ENCODE measurements at places on chromosomes 6 and 20. TPM values are rescaled to one million over a fixed set of nuclear protein-coding genes. Genes with fewer than 3 reads are reported as not detected.

Gene LKAAEAR1
- 0.97 TPM for total RNA-seq

DNA sequence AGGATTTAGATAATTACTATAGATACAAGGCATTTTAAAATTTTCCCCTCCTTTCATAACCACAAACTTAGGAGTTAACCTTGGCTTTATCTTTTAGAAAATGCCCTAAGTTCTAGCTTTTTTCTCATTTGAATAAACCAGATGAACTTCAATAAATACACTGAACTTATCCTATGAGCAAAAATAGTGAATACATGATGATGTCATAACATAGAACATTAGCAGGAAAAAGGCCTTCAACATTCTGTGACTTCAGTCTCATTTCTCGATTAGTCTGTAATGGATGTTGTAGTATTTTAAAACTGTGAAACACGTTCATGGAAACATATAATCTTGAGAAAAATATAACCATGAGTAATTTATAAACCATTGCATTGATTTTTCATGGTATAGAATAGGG, 550.7 kb downstream of the PKHD1 start:
- no peaks in the 10 kb centered on the region for H3K4me1 ChIP-seq
- no peaks in the 10 kb centered on the region for H3K36me3 ChIP-seq
- no peak overlapping the region for H3K27ac ChIP-seq
- no peaks in the 10 kb centered on the region for H3K27me3 ChIP-seq
- DNase-seq = no peak

DNA sequence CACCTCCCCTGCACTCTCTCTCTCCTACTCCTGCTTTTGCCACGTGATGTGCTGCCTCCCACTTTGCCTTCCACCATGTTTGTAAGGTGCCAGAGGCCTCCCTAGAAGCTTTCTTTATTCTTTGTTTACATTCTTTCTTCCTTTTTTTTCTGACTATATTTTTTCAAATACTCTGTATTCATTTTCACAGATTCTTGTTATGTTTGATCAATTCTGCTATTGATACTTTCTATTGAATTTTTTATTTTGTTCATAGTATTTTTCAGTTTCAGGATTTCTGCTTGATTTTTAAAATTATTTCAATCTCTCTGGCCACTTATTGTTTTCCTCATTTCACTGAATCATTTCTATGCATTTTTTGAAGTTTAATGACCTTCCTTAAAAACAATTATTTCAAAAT, 801.8 kb downstream of the GRIK2 start:
- H3K4me1 ChIP-seq = no peaks in the 10 kb centered on the region
- no peak overlapping the region for H3K27ac ChIP-seq
- no peak for DNase-seq
- H3K27me3 ChIP-seq = no peaks in the 10 kb centered on the region
- no peak overlapping the region for H3K4me3 ChIP-seq
- no peaks in the 10 kb centered on the region for H3K36me3 ChIP-seq

DNA sequence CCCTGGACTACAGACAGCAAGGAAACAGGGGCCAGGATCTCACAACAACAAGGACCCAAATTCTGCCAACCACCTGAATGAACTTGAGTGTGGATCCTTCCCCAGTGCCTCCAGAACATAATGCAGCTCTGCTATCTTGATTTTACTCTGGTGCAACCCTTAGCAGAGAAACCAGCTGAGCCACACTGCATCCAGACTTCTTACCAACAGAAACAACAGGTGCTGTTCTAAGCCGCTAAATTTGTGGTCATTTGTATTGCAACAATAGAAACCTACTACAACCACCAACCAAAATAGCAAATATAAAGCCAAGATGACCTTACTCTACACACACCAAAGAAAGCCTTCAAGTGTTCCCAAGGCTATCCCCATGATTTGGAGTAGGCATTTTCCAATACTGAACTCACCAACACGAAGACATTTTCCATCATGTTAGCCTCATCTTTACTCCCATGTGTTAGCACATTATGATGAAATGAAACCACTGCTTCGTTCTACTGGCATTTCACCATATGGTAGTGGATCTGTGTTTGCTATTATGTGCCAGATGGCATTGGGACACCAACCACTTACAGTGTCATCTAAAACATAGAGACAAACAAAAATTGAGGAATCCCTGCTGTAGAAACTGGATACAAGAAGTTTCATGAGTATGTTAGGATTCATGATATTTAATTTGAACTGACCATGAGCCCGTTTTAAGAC, 249.8 kb upstream of the ID4 start:
- H3K4me3 ChIP-seq = no peak overlapping the region
- H3K27me3 ChIP-seq = no peaks in the 10 kb centered on the region
- no peak for DNase-seq
- H3K4me1 ChIP-seq = no peaks in the 10 kb centered on the region
- no peaks in the 10 kb centered on the region for H3K36me3 ChIP-seq
- no peak overlapping the region for H3K27ac ChIP-seq

Gene BPIFB2
- total RNA-seq = 0.21 TPM

Gene TMC2
- total RNA-seq = 0.92 TPM

DNA sequence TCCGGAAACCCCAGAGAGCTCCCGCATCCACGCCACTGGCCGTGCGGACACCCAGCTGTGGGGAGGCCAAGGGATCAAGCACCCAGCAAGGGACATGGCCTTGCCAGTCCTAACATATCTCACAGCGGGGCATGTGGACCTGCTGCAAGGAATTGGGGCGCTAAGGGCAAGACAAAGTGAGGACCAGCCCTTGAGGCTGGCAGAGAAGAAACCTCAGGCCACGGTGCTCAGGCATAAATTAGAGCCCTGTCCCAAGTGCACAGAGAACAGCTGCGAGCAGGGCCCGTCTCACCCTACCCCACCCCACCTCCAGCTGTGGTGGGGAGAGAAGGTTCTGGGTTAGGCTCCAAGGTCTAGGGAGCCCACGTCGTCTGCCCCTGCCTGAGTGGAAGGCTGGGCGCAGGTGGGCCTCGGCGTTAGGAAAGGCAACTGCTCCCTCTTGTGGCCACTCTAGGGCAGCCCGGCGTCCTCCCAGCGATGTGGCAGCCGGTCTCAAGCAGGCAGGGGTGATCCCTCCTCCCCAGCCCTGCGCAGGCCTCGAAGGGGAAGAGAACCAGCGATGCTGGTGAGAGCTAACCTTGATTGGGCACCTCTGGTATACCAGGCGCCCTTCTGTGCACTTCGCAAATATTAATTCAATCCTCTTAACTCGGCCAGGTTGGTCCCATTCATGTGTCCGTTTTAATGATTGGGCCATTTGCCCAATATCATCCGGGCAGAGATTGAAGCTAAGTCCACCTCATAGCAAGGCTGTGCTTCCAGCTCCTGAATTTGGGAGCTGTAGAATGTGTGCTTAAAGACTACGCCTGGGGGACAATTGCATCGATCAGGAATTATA, 235.8 kb downstream of the NFATC2 start:
- no peak overlapping the region for H3K27ac ChIP-seq
- DNase-seq = peak; percentile 76
- peaks cover 14% of the 10 kb centered on the region for H3K27me3 ChIP-seq
- H3K4me1 ChIP-seq = peaks cover 7% of the 10 kb centered on the region
- H3K36me3 ChIP-seq = no peaks in the 10 kb centered on the region
- H3K4me3 ChIP-seq = no peak overlapping the region

Gene DEFB124
- total RNA-seq = not detected

Gene HLA-DPA1
- 600 TPM for total RNA-seq

DNA sequence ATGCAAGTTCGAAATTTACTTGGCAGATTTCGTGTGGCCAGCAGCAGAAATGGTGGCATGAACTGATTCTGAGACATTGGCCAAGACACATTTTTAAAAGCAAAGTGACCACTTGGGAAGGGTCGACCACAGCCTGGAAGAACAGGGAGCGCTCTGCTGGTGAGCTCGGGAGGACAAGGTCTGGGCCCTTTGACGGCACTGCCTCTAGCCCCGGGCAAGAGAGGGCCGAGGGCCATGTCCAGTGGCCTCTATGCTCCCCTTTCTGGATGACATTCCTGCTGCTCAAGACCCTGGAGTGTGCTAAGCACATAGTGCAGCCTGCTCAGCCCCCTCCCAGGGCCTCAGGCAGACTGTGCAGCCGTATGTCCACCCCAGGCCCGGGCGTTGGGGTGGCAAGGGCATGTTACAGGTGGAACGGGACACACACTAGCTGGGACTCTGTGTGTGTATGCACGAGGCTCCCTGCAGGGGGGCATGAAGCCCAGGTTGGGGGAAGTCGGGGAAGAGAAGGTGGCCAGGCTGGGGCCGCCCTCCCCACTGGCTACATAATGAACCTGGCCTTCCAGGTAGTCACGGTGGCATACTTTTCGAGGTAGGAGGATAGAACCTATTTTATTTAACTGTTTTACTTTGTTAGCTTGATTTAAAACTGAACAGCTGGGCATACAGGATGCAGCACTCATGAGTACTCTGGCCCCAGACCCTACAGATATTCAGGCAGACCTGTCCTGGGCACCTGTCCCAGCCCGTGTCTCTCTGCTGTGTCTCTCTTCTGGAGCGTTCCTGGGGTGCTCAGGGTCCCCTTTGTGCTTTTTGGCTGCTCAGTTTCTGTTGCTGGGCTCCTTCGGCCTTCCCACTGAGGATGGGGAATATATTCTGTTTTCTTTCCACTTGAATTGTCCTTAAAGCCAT, 6.4 kb downstream of the SYNJ2 start:
- no peak for DNase-seq
- H3K27ac ChIP-seq = no peak overlapping the region
- H3K4me1 ChIP-seq = peaks cover 30% of the 10 kb centered on the region
- no peak overlapping the region for H3K4me3 ChIP-seq
- no peaks in the 10 kb centered on the region for H3K36me3 ChIP-seq
- H3K27me3 ChIP-seq = no peaks in the 10 kb centered on the region

GRCh38 chr6:24565196-24565595, 70.4 kb downstream of the ALDH5A1 start:
- no peaks in the 10 kb centered on the region for H3K27me3 ChIP-seq
- H3K27ac ChIP-seq = no peak overlapping the region
- H3K4me1 ChIP-seq = no peaks in the 10 kb centered on the region
- no peaks in the 10 kb centered on the region for H3K36me3 ChIP-seq
- no peak overlapping the region for H3K4me3 ChIP-seq
- DNase-seq = no peak

Gene C6orf141
- total RNA-seq = 4.1 TPM

Gene RGS17
- 0.59 TPM for total RNA-seq

Gene NEDD9
- 127 TPM for total RNA-seq

Gene EXOC2
- total RNA-seq = 28.5 TPM

DNA sequence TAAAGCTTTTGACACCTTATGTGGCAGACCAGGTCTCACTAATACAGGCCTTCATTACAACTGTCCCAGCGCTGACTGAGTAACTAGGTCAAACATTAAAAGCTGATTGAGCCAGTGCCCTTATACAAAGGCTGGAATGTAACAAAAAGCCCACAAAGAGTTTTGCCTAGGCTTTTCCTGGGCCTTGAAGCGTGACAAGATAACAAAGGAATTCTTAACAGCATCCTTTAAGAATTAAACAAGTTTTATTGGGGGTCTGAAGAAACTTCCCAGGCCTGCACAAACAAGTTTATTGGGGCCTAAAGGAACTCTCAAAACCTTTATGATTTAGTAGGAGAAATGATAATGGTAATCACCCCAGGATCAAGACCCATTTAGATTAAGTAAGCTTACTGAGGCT, 267.6 kb upstream of the FAM83B start:
- H3K27ac ChIP-seq = no peak overlapping the region
- no peaks in the 10 kb centered on the region for H3K4me1 ChIP-seq
- no peaks in the 10 kb centered on the region for H3K27me3 ChIP-seq
- no peaks in the 10 kb centered on the region for H3K36me3 ChIP-seq

- no peak overlapping the region for H3K4me3 ChIP-seq
- DNase-seq = no peak
- H3K36me3 ChIP-seq = peaks cover 7% of the 10 kb centered on the region
- no peaks in the 10 kb centered on the region for H3K27me3 ChIP-seq
- H3K4me1 ChIP-seq = peaks cover 11% of the 10 kb centered on the region
These were observed 16.9 kb downstream of the GFOD1 start for GRCh38 chr6:13470238-13471140.

Gene LY6G5C
- total RNA-seq = 2.9 TPM

DNA sequence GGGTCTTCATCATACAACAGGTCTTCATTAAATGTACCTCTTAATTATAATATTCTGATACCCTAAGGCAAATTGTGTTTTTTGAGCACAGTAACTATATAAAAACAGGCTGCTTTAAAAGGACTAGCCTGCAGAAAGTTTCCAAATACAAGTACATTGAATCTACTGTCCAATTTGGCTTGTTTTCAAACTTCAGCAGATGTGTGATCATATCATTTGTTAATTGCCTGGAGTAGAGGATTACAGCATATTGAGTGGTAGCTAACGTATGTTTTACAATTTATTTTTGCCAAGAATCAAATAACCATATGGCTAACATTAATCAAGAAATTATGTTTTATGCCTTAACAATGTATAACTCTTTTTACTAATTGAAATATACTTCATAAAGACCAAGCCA, 12.6 kb downstream of the TINAG start:
- H3K4me1 ChIP-seq = no peaks in the 10 kb centered on the region
- H3K4me3 ChIP-seq = no peak overlapping the region
- no peaks in the 10 kb centered on the region for H3K36me3 ChIP-seq
- H3K27ac ChIP-seq = no peak overlapping the region
- no peaks in the 10 kb centered on the region for H3K27me3 ChIP-seq

GRCh38 chr6:163520956-163521355, 106.4 kb downstream of the QKI start:
- H3K4me1 ChIP-seq = peaks cover 30% of the 10 kb centered on the region
- no peaks in the 10 kb centered on the region for H3K36me3 ChIP-seq
- H3K27ac ChIP-seq = no peak overlapping the region

Gene TULP1
- not detected for total RNA-seq

Gene CAPN11
- 0.27 TPM for total RNA-seq

Gene TNNC2
- not detected for total RNA-seq

Gene PSORS1C2
- not detected for total RNA-seq

GRCh38 chr6:83132121-83132520, 60.9 kb downstream of the PGM3 start:
- DNase-seq = no peak
- H3K4me3 ChIP-seq = no peak overlapping the region
- no peaks in the 10 kb centered on the region for H3K27me3 ChIP-seq
- no peaks in the 10 kb centered on the region for H3K4me1 ChIP-seq
- no peak overlapping the region for H3K27ac ChIP-seq
- H3K36me3 ChIP-seq = peaks cover 85% of the 10 kb centered on the region

DNA sequence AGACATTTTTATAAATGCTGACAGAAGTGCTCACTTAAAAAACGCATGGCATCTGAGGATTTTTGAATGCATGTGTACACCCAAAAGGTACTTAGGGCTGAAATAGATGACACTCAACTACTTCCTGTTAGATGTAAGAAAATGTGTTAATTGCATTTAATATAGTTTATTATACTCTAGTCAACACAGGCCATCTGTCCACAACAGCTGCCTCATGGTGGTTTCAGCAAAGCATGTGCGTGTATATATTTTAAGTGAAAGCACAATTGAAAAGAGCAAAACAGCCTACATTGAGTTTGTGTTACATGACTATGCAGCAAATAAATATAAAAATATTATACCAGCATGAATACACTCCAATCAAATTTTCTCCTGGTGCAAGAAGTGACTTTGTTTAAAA, 1233.0 kb upstream of the EYS start:
- H3K27me3 ChIP-seq = no peaks in the 10 kb centered on the region
- H3K4me3 ChIP-seq = no peak overlapping the region
- no peaks in the 10 kb centered on the region for H3K36me3 ChIP-seq
- H3K4me1 ChIP-seq = no peaks in the 10 kb centered on the region
- no peak overlapping the region for H3K27ac ChIP-seq

GRCh38 chr6:76004202-76004601, 68.3 kb downstream of the IMPG1 start:
- no peak for DNase-seq
- H3K4me3 ChIP-seq = no peak overlapping the region
- H3K27ac ChIP-seq = no peak overlapping the region
- no peaks in the 10 kb centered on the region for H3K36me3 ChIP-seq
- H3K4me1 ChIP-seq = no peaks in the 10 kb centered on the region
- no peaks in the 10 kb centered on the region for H3K27me3 ChIP-seq

Gene IPCEF1
- total RNA-seq = 7.9 TPM
